Small intestine (tissue), 16 donors: ENCODE measurements at places on chromosomes 5 and 9.

DNA sequence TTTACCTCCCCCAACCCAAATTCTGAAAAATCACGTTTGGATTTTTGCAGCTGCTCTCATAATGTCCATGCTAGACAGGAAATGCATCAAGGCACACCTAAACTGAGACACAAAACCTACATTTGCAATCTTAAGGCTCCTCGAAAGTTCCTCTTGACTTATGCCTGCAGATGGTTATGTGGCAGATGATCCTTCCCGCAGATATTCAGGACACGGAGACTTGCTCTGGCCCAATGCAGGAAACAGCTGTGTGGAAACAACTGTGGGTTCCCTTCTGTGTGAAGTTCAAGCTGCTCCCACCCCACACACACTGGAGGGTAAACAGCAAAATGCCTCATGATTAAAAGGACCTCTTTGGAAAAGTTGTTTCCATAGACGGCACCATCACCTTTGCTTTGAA, 253.8 kb downstream of the EBF1 start:
- DNase-seq = no peak

DNA sequence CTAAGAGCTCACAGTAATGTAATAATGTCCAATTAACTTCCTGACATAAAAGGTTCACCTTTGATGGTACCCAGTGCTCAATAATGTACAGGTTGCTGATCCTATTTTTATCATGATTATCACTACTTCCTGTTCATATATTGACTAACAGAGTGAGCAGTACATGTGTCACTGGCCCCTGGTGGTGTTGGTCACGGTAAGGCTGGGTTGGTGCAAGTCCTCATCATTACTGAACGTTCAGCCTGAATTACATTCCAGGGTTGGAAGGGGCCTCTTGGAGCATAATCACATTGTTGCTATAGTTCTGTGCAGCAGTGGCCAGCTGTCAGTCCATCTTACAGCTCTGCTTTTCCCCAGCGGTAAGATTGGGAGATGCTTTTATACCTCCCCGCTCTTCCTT, 24.2 kb upstream of the CKMT2 start:
- DNase-seq = no peak

DNA sequence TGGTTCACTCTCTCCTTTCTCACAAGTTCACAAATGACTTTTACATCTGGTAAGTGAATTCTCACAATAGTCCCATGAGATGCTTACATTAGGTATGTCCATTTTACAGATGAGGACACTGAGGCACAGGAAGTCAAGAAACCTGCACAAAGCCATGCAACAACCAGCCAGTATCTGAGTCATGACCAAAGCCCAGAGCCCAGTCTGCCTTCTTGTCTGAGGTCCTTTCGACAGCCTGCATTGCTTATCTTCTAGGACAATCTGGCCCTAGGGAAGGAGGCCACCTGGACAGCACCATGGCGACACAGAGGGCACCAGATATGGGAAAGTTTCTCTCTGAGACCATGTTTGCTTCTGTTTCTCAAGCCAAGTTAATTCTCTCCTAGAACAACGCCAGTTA, 197.1 kb downstream of the NSG2 start:
- DNase-seq = no peak

GRCh38 chr9:33380390-33381094, 21.8 kb downstream of the AQP7 start:
- no peak for DNase-seq

DNA sequence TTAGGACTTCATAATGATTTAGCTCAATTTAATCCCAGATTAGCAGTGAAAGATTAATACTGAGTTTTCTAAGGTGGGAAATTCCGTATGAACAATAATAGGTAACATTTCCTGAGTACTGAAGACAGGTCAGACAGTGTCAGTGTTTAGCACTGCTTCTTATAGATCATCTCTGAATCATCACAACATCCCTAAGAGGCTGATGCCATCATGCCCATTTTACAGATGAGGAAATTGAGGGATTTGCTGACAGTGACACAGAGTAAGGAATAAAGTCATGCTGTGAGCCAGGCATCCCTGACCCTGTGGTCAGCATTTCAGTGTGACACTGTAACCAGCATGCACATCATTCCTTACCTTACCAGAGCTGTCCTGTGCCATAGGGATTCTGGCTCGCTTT, 44.5 kb downstream of the DAPK1 start:
- DNase-seq = no peak

GRCh38 chr9:134554373-134555093, 87.1 kb upstream of the COL5A1 start:
- no peak for DNase-seq

DNA sequence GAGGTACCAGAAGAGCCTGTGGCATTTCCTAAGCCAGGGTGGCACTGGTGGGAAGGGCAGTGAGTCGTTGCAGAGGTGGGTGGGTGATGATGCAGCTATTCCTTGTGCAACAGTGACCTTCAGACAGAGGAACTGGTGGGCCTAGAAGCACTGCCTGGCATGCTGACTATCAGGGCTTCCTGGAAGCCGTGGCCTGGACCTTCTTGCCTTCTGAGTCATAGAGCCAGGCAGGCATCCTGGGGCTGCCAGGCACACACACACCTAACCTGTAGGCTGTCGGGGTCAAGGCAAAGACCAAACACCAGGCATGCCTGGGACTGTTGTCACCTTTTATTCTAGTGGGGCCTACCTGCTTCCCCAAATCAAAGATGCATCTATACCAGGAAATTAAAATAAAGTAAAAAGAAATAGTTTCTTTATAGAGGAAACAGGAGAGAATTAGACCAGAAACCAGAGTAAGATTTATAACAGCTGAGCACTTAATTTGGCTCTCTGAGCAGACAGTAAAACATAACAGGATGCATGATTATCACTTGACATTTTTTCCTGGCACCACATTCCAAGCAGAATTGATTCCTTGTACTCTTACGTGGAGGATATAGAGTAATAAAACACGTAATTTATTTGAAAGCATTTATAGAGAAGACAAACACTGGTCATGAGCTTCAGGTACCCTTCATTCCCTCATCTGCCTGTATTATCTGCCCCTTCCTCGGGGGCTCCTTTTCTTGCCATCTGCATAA, 25.1 kb downstream of the NANS start:
- DNase-seq = peak; percentile 57

DNA sequence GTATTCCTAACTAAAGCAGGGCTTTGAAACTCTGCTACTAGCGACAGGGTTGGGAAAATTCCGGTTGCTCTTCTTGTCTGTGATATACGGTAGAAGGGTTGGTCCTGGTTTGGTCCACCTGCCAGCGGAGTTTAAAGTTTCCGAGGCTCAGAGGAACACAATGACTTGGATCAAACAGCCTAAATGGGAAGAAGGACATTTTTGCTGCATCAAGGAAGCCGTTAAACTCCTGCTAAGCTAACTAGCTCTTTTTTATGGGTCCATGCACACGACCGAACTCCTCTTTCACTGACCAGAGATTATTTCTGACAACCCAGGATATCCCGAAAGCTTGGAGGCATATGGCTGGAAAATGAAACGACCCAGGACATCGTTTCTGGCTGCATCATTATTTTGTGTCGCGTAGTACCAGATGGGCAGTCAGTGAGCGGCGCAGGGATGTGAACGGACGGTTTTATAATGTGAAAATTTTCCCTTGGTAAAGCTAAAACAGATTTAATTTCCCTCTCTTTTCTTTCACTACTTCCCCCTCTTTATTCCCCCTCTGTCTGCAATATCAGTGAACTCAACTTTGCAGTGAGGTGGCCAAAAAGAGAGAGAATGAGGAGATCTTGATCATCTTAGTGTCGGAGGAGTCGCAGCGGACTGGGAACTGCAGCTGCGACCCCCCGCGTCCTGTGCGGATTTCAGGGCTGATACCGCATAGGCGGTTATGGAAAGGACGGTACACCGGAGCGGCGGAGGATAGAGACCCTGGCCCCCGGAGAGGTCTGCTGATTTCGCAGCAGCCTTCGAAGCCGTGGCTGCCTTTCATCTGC, at the start of gene LURAP1L:
LURAP1L (plus strand) TSS at position 160 of the 818 bp plus-strand sequence. CDS start 696 bp downstream, outside the sequence.
- peak; percentile 77 for DNase-seq

- DNase-seq = no peak
Measured at GRCh38 chr5:664994-665360, 28.2 kb downstream of the TPPP start.

GRCh38 chr9:34507556-34507955, 15.2 kb downstream of the ENHO start:
- no peak for DNase-seq

DNA sequence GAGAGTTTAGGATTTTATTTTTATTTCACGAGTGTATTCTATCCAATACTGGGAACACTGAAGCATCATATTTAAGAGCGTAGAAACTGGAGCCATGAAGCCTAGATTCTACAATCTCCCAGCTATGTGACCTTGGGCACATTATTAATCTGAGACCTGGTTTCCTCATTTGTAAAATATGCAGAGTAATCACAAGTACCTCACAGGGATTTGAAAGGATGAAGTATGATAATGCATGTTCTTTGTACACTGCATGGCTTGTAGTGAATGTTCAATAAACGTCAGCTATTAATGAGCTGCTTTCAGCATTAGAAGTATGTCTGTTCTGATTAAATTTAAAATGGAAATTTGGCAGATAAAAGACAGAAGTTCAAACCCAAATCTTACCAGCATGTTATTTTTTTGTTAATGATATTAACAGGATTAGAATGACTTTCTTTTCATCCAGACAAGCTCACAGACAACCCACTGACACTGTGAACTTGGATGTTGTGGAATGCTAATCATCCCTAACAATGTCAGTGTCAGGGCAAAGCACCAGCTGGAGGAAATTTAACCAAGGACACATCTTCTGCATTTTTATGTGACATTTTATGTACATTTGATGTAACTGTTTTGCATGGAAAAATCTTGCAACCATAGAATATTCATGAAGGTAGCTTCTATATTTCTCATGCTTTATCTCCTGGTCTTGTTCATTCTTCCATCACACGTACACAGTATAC, 27.1 kb upstream of the CTXN3 start:
- DNase-seq = no peak

GRCh38 chr5:16803831-16804230, 132.3 kb downstream of the MYO10 start:
- no peak for DNase-seq

DNA sequence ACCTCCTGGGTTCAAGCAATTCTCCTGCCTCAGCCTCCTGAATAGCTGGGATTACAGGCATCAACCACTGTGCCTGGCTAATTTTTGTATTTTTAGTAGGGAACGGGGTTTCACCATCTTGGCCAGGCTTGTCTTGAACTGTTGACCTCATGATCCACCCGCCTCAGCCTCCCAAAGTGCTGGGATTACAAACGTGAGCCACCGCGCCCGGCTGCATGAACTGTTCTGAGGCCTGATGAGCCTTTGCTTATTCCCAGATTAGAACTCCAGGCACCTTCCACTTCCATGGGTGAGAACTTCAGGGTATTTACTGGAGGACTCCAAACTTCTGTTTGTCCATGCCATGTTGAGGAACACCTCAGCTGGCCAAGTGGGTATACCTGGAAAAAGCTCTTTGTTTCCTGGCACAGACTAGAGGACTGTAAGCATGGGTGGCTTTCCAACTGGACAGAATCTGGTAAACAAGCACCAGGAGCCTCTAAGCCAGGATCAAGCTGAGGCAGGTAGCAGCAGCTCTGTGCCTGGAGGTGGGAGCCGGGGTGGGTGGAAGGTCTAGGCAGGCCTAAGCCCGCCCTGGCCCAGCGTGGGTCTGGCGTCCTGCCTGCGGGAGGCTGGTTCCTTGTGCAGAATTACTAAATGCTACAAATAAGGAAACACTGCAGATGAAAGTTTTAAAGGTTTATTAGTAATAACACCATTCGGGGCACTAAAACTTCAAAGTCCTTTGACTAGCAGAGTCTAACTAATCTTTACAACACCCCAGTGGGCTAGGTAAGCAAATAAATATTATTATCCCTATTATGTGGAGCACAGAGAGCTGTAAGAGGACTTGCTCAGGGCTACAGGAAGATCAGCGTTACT, 78.4 kb downstream of the SEMA5A start:
- peak; percentile 44 for DNase-seq

DNA sequence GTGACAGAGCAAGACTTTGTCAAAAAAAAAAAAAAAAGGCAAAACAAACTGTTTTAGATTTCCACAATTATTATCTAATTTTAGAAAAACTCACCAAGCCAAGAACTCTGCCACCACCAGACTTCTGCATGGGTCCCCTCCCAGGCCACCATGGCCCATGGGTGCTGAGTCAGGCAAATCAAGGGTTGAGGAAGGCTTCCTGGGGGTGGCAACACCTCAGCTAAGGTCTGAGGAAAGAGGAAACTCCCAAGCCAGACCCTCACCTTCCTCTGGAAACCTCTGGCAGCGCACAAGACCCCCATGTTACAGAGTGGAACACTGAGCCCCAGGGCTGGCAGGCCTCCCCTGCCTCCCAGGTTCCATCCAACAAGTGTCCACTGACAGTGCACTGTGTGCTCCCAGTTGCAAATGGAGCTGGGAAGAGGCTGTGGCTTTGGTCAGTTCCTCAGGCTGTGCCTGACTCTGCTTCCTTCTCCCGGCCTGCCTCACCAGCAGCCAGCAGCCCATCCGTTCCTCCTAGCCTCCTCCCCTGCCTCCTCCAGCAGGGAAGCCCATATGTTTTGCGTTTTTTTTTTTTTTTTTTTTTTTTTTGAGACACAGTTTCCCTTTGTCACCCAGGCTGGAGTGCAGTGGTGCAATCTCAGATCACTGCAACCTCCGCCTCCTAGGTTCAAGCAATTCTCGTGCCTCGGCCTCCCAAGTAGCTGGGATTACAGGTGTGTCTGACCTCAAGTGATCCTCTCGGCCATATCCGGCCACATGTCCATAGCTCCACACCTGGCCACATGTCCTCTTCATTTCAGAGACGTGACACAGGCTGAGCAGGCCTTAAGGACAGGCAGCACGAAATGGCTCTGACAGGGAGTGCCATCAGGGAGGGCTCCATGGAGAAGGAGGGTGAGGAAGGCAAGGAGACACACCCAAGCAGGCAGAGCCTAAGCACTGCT, 3.5 kb upstream of the SUSD3 start:
- no peak for DNase-seq

DNA sequence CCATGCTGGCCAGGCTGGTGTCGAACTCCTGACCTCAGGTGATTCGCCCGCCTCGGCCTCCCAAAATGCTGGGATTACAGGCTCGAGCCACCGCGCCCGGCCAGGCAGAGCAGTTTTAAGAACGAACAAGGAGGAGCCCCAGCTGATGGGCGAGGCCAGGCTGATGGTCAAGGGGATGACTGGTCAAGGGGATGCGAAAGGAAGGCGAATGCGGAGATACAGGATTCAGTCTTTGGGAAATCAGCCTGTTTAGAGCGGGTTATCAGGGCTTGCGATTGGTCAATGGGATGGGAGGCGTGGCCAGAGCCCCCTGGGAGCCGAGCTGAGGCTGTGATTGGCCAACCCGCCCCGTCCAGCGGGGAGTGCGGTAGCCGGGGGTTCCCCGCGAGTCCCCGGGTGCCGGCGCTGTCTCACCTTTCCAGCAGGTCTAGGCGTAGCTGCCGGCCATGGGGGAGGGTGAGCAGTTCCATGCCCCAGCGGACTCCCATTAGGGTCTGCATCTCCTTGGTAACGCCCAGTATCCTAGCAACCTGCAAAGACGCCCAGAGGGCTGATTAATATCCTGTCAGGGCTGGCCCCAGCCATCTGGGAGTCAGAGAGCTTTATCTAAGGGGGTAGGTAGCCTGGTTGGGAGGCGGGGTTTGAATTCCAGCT, 7.5 kb upstream of the TOR2A start:
- peak; percentile 48 for DNase-seq

- no peak for DNase-seq
Measured at GRCh38 chr9:114178756-114179450, 23.6 kb downstream of the COL27A1 start.
